ENCODE measurements at places on chromosomes 6 and 20.

DNA sequence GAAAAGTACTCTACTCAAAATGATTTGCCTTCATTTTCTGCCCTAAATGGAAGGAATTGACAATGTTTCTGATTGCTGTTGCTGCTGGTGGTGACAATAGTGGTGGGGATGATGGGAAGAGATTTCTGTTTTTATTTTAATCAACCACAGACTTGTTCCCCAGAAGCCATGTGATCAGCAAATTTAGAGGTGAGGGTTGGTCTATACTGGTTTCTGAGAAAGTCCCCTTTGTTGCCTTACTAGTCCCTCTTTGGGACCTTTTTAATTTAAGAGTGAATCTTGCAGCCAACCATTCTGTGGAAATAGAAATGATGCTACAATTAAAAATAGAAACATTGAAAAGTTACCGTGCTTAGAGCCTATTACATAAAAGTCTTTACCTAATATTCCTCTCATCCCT, 43.2 kb downstream of the AIG1 start:
- ATAC-seq = no peak

DNA sequence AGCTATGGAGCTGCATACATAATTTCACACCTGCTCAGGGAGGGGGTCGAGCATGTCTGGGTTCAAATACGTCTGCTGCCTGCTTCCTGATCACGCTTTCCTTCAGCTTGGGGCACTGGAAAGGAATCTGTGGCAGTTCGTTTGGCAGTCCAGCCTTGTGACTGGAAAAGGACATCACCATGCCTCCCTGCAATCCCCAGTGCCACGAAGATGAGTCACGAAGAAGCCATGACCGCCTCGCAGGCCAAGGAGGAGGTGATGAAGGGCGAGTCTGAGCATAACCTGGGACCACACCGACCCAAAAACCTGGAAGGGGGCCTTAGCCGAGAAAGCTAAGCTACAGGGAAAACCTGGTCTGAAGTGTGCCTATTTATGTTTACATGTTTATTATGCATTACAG, 13.1 kb downstream of the JAG1 start:
- ATAC-seq = no peak

DNA sequence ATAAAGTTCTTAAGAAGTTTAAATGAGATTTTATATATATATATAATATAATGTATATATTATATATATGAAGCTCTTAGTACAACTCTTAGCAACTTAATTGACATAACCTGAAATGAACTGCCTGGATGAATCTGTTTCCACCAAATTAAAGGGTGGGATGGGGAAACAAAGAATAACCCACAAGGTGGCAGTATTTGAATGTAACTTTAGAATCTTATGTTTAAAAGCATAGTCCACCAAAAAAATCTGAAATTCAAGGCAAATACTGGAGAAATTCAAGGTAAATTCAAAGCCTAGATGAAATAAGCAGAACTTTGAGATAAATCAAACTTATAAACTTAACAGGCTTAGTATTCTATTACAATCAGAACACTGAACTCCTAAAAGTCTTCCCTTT, 4.4 kb upstream of the IBTK start:
- no peak for ATAC-seq

DNA sequence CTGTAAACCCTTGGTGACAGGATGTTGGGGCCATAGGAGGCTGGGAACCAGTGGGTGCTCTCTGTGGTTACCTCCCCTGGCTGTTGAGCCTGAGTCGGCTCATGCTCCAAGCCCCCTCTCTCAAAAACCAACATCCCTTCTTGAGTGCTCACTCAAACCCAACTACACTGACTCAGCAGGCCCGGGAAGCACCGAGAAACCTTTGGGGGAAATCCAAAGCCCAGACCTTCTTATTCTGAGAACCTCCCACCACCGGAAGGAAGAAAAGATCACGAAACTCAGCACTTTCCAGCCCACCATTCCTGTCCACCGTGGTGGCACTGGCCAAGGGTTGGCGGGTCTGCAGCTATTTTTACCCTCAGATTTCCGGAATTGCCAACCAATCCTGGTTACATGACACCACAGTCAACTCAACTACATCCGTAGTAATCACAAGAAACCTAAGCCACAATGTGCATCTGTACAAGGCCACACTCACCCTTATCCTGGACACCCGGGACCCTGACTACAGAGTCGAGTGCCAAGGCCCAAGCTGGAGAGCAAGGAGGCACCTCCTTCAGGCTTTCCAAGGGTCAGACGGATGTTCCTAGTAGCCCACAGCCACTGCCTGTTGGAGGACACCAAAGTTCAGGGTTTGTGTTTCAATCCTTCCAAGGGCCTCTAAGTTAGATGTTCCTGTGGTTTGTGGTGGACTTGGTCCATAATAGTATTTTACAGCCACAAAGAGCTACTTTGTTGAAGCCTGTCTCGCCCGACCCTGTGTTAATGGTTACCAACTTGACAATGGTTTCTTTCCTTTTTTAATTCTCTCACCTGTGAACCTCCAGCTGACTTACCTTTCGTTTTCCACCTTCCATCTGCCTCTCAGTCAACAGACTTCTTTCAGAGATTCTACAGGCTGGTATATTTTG, 317.0 kb downstream of the CDC5L start:
- no peak for ATAC-seq

- no peak for ATAC-seq
Observed at GRCh38 chr6:137704802-137705159, 162.3 kb upstream of the TNFAIP3 start.

GRCh38 chr6:141783585-141783984, 349.1 kb upstream of the GJE1 start:
- no peak for ATAC-seq

GRCh38 chr6:5379647-5380242, 118.4 kb downstream of the FARS2 start:
- peak; percentile 54 for ATAC-seq

- ATAC-seq = no peak
Observed at GRCh38 chr6:119267126-119267905, 82.2 kb downstream of the MAN1A1 start.

GRCh38 chr6:64175296-64175695, 539.7 kb downstream of the PHF3 start:
- ATAC-seq = no peak

DNA sequence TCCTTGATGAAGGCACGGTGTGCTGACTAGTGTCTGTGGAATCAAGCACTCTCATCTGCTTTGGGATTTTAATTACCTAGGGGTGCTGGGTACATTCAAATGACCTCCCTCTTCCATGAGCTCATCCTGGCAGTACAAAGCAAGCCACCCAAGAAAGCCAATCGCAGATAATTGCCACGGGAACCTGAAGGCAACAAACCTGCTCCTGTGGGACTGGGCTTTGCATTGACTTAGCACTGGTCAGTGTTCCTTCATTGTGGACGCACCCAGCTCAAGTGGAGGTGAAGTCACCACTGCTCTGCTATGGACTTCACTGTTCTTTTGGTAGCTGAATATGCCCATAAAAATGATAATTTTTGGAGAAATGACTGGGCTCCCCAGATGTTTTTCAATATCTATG, 261.6 kb upstream of the FERMT1 start:
- ATAC-seq = no peak

GRCh38 chr6:167401525-167402194, 76.8 kb downstream of the TTLL2 start:
- no peak for ATAC-seq

DNA sequence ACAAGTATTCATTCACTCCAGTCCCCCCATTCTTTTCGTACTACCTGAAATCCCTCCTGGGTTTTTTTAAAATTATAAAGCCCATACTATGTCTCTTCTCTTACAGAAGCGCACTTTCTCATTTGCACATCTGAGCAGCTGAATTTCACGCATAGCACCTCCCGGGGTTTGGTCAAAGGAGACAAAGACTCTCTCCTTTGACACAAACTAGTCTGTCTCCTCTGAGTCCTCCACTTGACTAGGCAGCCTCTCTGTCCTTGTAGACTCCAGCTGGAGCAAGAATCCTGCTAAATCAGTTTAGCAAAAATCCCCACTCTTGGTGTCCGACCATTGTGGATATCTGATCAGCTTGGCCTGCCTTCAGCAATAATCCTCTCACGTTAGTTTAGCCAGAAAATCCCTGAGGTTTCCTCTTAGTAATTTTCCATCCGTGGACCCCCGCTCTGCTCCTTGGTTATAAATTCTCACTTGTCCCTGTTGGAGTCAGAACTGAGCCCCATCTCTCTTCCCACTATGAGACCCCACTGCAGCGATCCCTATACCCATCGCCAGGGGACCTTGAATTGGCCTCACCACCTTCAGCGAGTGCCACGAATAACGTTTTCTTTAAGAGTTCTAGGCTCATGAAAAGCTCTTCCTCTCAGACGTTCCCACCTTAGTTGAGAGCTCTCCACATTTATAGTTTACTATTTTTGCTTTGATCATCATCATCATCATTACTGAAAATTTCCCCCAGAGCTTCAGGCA, 29.0 kb downstream of the PDYN start:
- ATAC-seq = no peak

GRCh38 chr6:40722091-40722490, 134.9 kb upstream of the LRFN2 start:
- no peak for ATAC-seq

- no peak for ATAC-seq
Observed at GRCh38 chr6:37260040-37260439, 2.1 kb upstream of the TMEM217 start.

DNA sequence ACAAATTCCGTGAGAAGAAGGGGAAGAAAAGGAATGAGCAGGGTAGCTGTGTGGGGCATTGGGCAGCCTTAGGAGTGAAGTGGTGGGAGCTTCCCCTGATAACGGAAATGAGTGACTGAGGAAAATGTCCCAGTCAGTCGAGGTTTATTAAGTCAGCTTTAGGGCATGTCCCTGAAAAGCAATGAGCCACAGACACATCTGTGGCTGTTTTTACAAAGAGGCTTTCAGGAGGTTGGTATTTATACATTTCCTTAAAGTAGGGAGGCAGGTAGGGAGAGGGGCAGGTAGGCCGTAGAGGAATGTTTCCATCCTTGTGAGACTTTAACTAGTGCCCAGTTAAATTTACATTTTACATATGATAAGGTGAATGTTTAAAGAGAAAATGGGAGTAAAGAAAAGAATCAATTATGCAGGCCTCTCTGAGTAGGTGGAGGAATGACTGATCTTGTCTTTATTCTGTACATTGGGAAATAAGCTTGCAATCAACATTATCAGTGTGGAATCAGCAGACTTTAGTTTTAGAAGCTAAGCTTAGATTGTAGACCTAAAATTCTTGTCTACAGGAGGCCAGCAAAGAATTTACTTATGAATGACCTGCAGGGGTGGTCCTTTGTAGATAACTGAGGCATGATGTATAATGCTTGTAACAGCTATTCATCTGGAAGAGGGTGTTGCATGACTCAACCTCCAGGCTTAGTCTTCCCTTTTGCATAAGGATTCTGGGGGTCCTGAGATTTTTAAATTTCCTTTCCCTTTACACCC, 18.5 kb downstream of the SLC22A2 start:
- no peak for ATAC-seq

DNA sequence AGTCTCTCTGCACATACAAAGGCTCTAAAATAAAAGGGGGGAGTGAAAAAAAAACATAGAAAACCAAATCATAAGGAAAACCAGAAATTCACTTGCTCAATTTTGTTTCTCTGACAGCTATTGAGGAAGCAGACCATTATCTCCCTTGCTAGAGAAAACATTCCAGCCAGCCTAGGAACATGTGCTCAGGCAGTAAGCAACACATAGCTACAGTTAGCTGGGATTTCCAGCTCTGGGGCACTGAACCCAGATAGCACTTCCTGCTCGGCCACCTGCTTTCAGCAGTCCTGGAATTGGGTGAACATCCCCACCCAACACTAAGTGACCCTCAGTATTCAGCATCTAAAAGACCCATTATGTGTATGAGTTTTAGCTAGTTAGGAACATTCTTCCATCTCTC, 61.3 kb downstream of the TNFRSF21 start:
- ATAC-seq = peak; percentile 34

DNA sequence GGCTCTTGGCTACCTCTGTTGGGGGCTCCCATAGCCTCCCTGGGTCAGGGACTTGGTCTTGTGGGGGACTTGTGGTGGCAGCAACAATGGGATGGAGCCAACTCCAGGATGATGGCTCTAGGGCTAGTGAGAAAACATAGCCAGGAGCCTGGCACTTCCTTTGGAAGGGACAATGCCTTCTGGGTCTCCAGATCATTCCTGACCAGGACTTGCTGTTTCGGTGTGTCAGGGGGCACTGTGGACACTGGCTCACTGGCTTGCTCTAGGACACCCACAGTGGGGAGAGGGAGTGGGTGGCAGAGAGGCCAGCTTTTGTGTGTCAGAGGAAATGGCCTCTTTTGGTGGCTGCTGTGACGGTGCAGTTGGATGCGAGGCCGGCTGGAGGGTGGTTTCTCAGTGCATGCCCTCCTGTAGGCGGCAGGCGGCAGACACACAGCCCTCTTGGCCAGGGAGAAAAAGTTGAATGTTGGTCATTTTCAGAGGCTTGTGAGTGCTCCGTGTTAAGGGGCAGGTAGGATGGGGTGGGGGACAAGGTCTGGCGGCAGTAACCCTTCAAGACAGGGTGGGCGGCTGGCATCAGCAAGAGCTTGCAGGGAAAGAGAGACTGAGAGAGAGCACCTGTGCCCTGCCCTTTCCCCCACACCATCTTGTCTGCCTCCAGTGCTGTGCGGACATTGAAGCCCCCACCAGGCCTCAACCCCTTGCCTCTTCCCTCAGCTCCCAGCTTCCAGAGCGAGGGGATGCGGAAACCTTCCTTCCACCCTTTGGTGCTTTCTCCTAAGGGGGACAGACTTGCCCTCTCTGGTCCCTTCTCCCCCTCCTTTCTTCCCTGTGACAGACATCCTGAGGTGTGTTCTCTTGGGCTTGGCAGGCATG, 9.2 kb downstream of the VEGFA start:
- ATAC-seq = no peak

- no peak for ATAC-seq
Observed at GRCh38 chr6:4743062-4743461, 33.1 kb upstream of the CDYL start.

- ATAC-seq = no peak
Observed at GRCh38 chr6:63447134-63447533, 125.1 kb upstream of the LOC128125822 start.

GRCh38 chr20:3712279-3712873, at the start of gene SIGLEC1:
SIGLEC1 (minus strand) TSS chr20:3712600; CDS start chr20:3707128, 5,472 bp downstream.
- ATAC-seq = no peak

DNA sequence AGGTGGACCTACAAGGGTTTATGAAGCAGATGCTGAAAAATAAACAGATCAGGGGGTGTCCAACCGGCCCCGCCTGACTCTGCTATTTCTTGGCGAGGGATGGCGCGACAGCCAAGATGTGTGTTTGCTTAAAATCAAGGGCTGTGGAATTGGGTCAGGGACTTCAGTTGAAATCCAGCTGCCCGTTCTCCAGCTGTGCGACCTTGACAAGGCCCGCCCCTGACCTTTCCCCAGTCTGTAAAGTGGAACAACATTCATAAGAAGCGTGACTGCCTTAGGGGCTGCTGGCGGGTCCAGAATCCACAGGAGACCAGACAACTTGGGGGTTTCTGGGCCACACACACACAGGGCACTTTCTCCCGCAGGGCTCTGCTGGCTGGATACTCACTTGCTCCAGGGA, 517.5 kb downstream of the PREX1 start:
- no peak for ATAC-seq

DNA sequence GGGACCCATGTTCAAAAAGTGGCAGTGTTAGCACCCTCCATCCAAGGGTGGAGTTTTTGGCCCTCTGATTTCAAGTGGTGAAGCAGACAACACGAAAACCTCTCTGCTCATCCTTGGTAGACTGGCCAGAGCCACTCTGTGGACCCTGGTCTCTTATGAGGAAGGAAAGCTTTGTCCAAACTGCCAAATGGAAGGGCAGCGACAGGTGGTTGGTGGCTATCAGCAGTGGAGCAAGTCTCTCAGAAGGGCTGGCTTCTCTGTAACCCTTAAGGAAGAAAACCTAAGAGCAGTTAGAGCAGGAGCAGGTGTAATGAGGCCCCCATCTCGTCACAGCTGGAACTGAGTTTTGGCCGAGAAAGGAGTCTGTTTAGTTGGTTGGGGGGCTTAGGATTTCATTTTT, 155.8 kb downstream of the SLC16A10 start:
- ATAC-seq = no peak
